Right cardiac atrium (tissue), 5 donors: ENCODE measurements at places on chromosomes 2 and 18. TPM values are rescaled to one million over a fixed set of nuclear protein-coding genes. Genes with fewer than 3 reads are reported as not detected.

Gene FRZB
- total RNA-seq: 7.1 TPM

Gene TMEM247
- not detected for total RNA-seq

Gene DNAJC5G
- 2.1 TPM for total RNA-seq

- DNase-seq: no peak
Measured at GRCh38 chr2:118769707-118770400, 77.6 kb downstream of the EN1 start.

GRCh38 chr2:42841344-42841743, 49.0 kb upstream of the HAAO start:
- DNase-seq: no peak

Gene TNFRSF11A
- total RNA-seq: 1.7 TPM

- no peak for DNase-seq
Measured at GRCh38 chr18:43931439-43931838, 654.1 kb upstream of the SYT4 start.

DNA sequence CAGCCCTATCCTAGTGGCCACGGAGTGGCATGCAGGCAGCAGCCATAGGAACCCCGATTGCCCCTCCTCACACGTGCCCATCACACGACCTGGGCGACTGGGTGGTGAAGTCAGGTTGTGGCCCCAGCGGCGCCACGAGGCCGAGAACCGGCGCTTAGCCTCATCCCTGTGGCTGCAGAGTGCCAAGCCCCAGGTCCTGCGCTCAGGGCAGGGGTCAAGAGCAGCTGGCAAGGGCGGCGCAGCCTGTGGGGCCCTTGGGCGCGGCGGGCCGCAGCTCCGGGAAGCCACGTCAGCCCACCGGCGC, 73.3 kb downstream of the RPIA start:
- no peak for DNase-seq

GRCh38 chr18:48029296-48029986, 99.0 kb upstream of the SMAD2 start:
- DNase-seq: no peak

DNA sequence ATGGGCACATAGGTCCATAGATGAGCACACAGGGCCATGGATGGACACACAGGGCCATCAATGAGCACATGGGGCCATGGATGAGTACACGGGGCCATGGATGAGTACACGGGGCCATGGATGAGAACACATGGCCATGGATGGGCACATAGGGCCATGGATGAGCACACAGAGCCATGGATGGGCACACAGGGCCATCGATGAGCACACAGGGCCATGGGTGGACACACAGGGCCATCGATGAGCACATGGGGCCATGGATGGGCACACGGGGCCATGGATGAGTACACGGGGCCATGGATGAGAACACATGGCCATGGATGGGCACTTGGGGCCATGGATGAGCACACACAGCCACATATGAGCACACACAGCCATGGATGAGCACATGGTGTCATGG, 192.6 kb upstream of the HDAC4 start:
- no peak for DNase-seq

GRCh38 chr2:8620611-8621382, 61.1 kb upstream of the ID2 start:
- no peak for DNase-seq

DNA sequence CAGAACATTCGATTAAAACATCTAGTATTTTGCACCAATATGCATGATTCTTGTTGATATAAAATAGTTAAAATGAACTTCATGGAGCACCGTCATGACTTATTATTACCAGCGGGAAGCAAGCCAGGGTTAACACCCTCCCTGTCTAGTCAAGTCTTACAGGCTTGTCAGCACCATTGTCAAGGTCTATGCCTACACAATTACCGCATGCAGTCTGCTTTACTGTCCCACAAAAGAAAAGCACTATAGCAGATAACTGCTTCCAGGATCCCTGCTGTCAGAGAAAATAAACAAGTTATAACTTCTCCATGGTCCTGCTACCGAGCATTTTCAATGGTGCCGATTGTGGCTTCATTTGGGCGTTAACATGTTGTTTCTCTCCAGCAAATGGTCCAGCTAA, 968.0 kb upstream of the FAM98A start:
- DNase-seq: no peak

DNA sequence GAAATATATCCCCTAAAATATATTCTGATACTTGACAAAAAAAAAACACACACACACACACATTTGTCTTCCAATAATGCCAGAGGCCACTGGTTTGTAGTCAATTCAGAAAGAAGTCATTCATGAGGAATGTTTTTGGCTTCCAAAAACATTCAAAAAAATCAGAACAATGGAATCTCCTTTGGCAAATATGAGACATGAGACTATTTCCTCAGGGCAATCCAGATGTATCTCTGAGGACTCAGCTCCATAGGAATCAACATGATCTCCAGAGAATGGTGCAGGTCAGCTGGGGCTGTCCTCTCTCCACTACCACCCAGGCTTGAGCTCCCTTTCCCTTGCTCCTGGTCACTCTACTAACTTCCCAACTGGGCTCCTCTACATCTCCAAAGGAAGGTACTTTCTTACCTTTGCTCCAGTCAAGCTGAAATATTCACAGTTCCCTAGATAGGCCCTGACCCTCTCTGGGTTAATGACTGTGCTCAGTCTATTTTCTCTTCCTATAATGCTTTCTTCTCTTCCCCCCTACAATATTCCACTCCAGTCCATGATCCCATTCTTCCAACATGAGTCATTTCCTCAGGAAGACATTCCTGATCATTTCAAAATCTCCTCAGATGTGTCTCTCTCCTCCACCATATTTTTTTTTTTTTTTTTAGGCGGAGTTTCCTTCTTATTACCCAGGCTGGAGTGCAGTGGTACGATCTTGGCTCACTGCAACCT, 145.3 kb downstream of the C1D start:
- DNase-seq: no peak

- DNase-seq: no peak
Measured at GRCh38 chr2:224870341-224870740, 154.2 kb upstream of the CCDC195 start.

DNA sequence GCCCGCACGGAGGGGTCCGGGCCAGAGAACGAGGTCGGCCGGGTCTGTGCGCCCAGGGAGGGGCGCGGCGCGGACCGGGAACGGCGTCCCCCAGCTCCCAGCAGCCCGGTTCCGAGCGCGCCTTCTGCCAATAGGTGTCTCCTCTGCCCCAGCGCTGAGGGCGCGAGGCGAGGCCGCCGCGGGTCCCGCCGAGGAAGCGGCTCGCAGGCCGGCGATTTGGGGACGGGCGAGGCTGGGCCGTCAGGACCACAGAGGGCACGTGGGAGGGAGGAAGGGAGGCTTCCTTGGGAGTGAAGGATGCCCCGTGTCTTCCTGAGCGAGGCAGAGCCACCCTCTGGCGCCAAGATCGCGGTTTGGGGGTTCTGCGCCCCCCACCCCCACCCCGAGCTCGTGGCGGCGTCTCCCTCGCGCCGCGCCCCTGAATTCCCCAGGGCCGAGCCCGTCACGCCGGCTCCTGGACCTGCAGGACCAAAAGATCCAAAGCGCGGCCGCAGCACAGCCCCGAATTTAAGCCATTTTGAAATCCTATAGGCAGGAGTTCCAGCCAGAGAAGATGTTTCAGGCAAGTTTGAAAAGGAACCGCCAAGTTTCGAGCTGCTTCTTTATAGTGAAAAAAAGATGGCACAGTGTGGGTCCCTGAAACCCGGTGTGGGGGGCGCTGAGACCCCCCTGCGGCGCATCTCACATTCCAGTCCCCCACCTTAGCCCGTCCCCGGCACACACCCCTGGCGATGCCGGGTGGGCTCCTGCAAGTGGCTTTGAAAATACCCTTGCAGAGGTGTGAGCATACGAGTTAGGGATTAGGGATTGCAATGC, 909 bp downstream of the NFATC1 start:
- peak; percentile 87 for DNase-seq

GRCh38 chr2:71674158-71674851, 220.9 kb downstream of the DYSF start:
- no peak for DNase-seq

Gene COA5
- 24.8 TPM for total RNA-seq

Gene ICA1L
- total RNA-seq: 17.7 TPM

DNA sequence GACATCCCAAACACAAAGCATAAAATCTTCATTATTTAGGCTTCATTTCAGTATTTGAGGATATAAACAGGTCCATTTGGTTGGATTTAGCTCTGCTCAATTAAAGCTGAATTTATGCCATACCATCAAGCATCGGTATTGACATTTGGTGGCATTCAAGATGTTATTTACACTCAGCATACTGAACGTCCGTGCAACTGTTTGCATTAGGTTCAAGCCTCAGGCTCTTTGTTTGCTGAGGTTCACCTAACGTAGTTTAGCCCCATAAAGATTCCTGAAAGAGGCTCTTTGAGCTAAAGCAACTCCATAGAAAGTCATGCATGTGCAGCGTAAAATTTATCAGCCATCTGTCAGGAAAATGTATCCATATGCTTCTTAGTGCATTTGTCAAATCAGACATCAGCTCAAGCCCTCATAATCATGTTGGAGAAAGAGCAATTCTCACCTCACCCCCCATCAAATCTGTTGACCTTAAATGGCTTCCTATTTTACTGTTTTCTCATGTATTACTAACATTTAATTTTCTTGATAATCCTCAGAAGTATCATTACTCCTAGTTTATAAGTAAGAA, 366.9 kb downstream of the EPHA4 start:
- DNase-seq: no peak

- no peak for DNase-seq
Measured at GRCh38 chr18:22363867-22364463, 53.8 kb downstream of the CTAGE1 start.

GRCh38 chr2:217092710-217093379, 233.0 kb upstream of the TNP1 start:
- DNase-seq: no peak

DNA sequence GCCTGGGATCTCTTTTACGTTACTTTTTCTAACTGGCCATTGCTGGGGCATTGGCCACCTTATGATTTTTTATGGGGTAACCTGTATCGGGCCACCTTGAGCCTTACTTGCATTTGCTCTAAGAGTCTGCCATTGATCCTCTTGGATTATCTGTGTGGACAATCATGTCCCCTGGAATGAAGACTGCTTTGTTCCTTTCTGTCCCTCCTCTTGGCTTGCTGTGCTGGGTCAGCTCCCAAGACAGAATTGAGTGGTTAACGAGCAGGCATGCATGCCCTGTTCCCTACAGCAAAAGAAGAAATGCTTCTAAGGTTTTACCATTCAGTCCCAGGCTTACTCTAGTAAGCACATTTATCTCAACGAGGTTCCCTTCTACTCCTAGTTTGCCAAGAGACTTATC, 46.3 kb downstream of the MAL start:
- no peak for DNase-seq

Gene EPB41L3
- total RNA-seq: 23.7 TPM

- no peak for DNase-seq
Measured at GRCh38 chr2:210421916-210422315, 54.6 kb downstream of the LANCL1 start.

Gene MAL
- total RNA-seq: 8.4 TPM

- DNase-seq: no peak
Measured at GRCh38 chr2:117957616-117958015, 56.3 kb downstream of the CCDC93 start.

- no peak for DNase-seq
Measured at GRCh38 chr18:33697498-33697897, 119.5 kb downstream of the ASXL3 start.

DNA sequence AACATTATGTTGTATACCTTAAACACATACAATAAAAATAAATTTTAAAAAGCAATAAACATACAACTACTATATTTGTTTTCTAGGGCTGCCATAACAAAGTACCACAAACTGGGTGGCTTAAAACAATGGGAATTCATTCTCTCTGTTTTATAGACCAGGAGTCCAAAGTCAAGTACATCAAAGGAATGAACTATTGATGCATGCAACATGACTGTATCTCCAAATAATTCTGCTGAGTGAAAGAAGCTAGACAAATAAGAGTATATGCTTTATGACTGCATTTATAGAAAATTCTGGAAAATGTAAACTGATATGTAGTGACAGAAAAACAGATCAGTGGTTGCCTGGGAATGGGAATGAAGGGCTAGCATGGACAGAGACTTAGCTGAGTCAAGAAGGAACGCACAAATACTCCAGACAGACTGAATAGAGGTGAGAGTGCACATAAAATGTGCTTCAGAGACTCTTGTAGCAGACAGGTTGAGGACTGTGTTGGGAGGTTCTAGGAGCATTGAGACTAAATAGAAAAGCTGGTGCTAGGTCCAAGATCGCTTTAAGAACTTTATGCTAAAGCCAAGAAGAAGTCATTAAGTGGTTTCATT, 11.0 kb upstream of the PLA2R1 start:
- DNase-seq: no peak

Gene CHRND
- not detected for total RNA-seq

DNA sequence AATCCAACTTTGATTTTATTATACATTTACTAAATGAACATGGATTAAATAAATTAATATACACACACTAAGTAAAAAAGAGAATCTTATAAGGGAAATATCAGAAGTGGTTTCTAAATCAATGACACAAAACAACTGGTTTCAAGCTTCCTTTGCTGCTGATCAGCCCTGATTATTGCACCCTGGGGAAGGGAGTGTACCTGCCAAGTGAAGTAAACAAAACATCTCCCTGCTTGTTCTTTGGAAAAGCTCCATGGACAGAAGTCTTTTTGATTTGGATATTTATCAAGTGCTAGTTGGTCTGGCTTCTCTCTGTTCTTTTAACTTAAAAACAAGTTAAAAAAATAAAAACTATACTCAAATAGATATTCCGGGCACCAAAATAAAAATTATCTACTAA, 190.1 kb downstream of the PDE11A start:
- DNase-seq: no peak

DNA sequence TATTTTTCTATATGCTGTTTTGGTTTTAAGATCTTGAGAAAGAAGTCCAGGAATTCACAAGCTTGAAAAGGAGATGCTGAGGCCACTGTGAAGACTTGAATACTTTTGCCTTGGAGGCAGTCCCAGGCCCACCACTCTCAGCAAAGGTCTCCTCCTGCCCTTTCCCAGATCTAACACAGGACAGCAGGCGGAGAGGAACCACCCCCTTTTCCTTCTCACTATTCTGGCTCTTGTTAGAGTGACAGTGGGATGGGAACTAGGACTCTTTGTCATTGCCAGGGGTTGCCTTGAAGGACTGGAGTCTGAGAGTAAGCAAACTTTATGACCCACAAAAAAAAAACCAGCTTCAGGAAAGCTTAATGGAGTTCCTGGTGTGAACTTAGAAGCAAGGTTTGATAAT, 54.7 kb downstream of the E2F6 start:
- DNase-seq: no peak

Gene TMEM37
- 8.0 TPM for total RNA-seq

DNA sequence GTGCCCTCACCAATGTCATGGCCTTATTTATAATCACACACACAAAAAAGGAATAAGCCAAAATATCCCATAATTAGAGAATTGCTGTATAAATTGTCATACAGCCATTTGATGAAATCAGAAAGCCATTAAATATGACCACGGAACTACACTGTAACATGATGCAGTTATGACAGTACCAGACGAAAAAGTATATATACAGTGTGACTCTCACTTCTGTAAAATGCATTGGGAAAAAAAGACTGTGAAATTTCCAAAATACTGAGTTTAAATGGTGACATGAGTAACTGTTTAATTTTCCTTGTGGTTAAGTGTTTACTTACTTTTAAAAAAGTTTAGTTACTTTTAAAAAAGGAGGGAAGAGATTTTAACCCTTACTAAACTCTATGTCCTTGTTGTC, 25.4 kb downstream of the UXS1 start:
- DNase-seq: no peak

GRCh38 chr2:232328516-232329460, 49.8 kb upstream of the ALPP start:
- DNase-seq: no peak

- peak; percentile 69 for DNase-seq
Measured at GRCh38 chr2:45643543-45644542, 7.6 kb upstream of the PRKCE start.
